ENCODE measurements at places on chromosomes 11 and 22.

GRCh38 chr22:26463688-26464087 lies 19.9 kb downstream of the HPS4 start:
- DNase-seq: no peak

DNA sequence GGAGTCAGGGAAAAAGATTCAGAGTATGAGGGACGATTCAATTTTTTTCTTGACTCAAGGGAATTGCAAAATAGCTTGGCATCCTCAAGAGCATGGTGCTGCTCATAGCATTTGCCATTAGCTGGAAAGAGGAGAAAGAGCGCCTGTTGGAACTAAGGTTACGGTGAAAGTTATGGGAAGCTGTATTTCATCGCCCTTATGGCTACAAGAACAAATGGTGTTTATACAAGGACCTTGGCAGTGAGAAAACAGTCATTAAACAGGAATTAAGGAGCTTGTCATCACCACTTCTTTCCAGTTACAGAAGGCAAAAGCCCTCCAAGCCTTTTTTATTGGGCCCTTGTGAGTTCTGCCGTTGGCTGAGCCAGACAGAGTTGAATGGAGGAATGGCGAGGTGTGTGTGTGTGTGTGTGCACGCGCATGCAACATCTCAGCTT lies 74.2 kb downstream of the ALX4 start:
- DNase-seq: no peak

DNA sequence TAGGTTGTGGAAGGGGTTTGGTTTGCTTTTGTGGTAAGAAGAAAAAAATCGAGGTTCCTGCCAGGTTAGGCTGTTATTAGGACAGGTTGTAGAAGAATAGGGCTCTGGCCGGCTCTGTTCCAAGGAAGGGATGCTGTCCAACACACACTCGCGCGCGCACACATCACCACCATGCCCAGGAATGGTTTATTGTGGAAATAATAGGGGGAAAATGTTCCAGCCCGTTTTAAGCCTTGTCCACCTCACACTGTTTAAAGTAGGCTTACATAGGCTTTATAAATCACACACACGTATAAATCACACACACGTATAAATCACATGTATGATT lies 1.2 kb upstream of the ARHGAP20 start:
- no peak for DNase-seq

DNA sequence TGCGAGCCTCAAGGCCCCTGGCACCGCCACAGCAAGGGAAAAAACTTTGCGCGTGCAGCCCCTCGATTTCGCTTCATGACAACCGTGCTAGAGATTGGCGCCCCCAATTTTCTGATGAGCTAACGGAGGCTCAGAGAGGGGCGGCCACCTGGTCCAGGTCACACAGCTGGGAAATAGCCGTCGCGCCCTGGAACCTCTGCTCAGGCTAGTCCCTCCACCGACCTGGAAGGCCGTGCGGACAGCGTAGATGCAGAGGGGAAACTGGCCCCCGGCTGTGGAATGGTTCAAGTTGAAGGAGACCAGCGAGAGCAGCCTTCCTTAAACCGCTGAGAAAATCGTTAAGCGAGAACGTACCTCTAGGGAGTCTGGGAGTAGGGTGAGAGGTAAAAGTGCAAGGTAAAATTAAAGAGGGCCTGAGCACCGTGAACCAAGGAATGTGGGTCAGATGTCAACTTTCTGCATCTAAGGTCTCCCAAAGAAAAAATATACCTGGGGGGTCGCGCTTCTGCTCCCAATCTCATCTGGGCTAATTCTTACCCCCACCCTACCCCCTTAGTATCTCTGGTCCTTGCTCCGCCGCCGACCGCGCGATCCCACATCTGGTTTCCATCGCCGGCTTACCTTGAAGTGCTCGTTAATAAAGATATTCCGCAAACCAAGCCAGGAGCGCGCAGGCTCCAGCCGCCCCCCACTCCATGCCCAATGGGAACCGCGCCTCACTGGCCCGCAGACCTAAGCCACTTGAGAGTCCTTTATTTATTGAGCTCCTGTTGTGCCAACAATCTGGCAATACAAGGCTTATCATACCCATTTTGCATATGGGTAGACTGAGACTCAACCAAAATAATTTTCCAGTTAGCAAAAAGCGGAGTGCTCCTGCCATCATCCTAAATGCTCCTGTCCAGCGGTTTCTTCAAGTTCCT lies 1.7 kb upstream of the ALX4 start:
- DNase-seq: no peak

DNA sequence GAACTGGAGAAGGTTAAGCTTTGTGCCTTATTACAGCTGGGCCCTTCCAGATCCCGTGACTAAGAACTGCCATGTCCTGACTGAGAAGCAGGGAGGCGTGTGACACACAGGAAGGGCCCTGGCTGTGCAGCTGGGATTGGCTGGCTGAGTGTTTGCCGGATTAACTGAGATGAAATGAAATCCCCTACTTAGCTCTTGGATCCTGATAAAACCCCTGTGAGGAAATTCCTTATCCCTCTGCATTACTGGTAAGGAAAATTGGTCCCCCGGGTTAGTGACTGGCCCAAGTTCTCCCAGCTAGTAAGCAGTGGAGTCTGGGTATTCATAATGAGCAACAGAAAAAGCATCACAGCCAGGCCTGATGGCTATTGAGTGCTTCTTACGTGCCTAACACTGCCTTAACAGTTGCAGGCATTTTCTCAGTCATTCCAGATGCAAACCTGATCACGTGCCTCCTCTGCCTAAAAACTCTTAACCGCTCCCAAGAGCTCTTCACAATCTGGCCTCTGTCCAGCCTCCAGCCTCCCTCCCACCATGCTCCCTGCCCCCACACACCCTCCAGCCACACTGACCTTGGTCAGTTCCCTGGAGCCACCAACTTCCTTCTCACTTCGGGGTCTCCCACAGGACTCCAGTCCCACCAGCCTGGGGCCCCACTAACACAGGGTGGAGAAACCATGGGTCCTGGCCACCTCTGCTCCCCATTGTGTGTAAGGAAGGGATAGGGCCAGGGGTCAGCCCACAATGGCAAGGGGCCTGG lies 37.8 kb downstream of the ARRB1 start:
- DNase-seq: no peak

- DNase-seq: no peak
Observed at GRCh38 chr22:20388200-20388599, 5.8 kb upstream of the ZNF74 start.

DNA sequence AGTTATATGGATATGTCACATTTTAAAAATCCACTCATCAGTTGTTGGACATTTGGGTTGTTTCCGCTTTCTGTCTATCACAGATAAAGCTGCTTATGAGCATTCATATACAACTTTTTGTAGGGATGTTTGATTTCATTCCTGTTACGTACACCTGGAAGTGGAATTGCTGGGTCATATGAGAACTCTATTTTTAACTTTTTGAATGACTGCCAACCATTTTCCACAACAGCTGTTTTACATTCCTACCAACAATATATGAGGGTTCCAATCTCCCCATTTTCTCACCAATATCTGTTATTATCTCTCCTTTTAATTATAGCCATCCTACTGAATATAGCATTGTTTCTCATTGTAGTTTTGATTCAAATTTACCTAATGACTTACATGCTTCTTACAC lies 172.0 kb downstream of the UVRAG start:
- no peak for DNase-seq

DNA sequence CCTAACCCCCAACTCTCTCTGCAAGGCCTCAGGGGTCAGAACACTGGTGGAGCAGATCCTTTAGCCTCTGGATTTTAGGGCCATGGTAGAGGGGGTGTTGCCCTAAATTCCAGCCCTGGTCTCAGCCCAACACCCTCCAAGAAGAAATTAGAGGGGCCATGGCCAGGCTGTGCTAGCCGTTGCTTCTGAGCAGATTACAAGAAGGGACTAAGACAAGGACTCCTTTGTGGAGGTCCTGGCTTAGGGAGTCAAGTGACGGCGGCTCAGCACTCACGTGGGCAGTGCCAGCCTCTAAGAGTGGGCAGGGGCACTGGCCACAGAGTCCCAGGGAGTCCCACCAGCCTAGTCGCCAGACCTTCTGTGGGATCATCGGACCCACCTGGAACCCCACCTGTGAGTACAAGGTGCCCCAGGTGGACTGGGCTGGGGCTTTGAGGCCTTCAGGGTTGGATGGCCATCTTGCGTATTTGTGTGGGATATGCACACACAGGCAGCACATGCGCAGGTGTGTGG lies at the start of gene BEST1:
BEST1 (plus strand) TSS at position 317 of the 513 bp plus-strand sequence. CDS start 1,456 bp downstream, outside the sequence.
- DNase-seq: no peak

DNA sequence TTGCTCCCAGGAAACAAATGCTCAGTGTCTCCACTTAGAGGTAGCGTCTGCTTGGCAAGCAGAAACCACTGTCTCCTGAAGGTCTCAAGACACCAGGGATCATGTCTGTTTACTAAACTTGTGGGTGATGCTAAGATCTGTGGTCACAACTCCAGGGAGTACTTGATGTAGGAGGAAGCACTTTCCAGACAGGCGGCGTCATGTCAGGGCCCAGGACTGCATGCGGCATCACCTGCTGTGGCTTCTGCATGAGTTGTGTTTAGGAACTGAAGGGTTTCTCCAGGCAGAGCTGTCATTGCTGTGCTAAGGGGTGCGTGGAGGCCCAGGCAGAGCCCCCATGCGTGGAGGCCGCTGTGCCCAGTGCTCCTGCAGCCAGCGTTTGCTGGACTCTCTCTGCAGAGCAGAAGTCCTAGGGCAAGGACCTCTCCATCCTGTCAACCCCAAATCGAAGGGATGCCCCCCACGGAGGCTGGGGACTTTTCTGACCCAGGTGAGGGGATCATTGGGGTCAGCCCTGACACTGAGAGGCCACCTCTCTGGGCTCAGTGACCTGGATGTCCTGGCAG lies 8.1 kb upstream of the PANX2 start:
- DNase-seq: no peak

- DNase-seq: peak; percentile 18
Observed at GRCh38 chr11:89498845-89499448, 7.8 kb upstream of the NOX4 start.

- DNase-seq: no peak
Observed at GRCh38 chr22:42928969-42929837, 72.1 kb upstream of the ARFGAP3 start.

GRCh38 chr11:122330279-122330965 lies 214.4 kb upstream of the BLID start:
- no peak for DNase-seq

- DNase-seq: no peak
Observed at GRCh38 chr22:32164075-32164860, 5.2 kb upstream of the C22orf42 start.

DNA sequence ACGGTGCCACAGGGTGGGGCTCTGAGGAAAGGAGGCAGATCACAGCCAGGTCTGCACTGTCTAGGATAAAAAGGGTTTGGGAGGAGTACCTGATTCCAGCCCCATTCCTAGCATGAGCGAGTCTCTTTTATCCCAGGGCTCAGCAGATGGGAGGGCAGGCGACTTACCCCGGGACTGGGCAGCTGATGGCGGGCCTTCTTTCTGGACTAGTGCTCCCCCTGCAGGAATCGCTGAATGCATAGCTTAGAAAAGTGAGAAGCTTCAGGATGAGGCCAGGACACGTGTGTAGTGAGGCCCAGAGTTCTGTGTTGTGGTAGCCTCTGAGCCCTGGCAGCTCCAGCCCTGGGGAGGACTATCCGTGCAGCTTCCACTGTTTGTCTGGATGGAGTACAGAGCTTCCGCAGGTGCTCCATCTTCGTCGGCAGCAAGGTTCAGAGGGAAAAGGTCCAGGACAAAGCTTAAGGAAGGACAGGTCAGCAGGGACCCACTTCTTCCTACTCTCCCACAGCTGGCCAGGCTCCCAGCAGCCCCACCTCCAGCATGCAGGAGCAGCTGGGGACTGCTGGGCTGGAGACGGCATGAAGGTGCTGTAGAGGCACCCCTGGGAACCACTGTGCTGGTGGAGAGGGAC lies 30.4 kb downstream of the COMMD9 start:
- peak; percentile 57 for DNase-seq

DNA sequence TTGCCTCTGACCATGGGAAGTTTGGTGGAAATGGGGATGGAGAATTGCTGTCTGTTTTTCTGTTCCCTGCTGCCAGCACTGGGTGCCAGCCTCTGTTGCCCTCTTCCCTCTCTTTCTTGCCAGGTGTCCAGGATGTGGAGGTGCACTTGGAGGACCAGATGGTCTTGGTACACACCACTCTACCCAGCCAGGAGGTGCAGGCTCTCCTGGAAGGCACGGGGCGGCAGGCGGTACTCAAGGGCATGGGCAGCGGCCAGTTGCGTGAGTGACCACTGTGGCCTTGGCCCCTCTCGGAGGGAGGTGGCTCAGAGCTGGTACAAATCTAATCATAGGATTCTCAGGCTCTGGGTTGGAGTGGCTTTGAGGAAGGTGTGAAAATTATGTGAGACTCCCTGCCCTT lies 6.0 kb downstream of the CCS start:
- DNase-seq: peak; percentile 61

GRCh38 chr11:9562716-9563115 lies 10.8 kb upstream of the WEE1 start:
- DNase-seq: no peak

DNA sequence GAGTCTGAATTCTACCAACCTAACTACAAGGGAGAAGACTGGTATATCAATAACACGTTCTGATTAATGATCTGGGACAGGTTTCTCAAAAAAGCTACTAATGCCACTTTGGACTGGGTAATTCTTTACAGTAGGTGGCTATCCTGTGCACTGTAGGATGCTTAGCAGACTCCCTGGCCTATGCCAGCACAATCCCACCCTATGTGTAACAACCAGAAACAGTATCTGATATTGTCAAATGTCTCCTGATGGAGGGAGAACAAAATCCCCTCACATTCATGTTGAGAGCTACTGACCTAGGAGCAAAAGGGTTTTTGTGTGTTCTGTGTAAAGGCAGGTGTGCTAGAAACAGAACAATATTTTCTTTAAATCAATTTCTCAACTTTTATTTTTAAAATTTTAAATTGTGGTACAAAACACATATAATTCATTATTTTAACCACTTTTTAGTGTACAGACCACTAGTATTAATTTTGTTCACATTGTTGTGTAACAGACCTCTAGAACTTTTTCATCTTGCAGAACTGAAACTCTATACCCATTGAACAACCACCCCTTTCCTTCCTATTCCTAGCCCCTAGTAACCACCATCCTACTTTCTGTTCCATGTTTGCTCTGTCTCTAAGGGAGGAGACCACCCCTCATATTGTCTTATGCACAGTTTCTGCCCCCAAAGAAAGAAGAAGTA lies 2.1 kb upstream of the MS4A6A start:
- no peak for DNase-seq

DNA sequence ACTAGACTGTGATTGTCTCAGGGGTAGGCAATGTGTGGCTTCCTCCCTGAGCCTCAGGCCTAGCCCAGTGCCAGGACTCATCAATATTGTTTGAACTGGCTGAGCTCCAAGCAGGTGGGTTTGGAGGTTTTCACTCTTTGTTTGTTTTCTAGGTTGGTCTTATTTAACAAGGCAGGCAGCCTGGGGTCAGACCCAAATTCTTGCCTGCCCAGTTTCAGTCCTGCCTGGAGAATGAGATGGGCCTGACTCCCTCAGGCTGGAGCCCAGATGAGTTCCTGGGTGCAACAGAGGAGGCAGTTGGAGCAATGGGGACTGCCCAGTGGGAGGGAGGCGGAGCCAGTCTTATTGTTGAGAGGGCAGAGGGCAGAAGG lies 28.3 kb upstream of the TP53I11 start:
- peak; percentile 82 for DNase-seq

GRCh38 chr22:26483043-26483438 lies 542 bp downstream of the HPS4 start:
- DNase-seq: no peak
